ENCODE measurements at places on chromosomes 12 and 14.

DNA sequence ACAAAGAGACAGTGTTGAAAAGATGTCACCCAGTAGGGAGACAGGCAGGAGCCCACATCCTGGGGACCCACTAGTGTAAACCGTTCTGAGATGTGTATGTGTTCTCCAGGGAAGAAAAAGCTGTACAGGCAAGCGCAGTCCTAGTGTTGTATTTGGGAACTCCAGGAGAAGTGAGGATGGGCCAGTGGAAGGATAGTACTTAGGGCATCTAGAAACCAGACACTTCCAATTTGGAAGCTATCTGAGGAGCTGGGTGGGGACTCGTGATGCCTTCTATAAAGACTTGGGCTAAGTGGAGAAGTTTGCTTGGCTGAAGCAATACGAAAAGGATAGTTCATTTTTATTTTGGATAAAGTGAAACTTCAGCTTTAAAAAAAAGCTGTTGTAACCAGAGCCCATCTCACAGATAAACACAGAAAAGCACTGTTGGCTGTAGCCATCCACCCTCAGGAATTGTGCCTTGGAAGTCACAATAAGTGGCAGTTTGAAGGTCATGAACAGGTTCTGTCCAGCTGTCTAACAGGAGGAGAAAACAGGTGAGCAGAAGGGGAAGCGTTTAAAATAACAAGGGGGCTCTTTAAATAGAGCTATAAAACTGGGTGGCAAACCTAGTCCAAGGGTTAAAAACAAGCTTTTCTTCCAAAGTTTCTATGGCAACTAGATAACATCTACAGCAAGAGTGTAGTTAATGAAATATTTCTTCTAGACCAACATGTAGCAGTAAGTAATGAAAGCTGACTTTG is 108.0 kb upstream of the ARHGAP5 start:
- no peak for DNase-seq

DNA sequence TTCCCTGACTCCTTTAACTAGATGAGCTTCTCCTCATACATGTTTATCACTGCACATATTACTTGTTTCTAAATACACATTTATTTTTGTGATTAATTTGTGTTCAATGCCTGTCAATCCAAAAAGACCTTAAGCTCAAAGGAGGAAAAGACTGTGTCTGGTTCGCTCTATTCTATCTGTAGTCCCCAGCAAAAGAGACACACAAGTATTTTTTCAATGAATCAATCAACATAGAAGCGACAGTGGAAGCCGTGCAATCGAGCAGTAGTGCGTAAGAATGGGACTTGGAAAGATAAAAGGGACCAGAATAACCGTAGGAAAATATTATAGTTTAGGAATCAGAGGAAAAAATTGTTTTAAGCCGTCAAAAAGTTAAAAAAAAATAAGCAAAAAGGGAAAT is 951 bp downstream of the WDHD1 start:
- DNase-seq, result no peak

- DNase-seq, result no peak
Measured at GRCh38 chr12:105453316-105453715, 122.8 kb downstream of the C12orf75 start.

DNA sequence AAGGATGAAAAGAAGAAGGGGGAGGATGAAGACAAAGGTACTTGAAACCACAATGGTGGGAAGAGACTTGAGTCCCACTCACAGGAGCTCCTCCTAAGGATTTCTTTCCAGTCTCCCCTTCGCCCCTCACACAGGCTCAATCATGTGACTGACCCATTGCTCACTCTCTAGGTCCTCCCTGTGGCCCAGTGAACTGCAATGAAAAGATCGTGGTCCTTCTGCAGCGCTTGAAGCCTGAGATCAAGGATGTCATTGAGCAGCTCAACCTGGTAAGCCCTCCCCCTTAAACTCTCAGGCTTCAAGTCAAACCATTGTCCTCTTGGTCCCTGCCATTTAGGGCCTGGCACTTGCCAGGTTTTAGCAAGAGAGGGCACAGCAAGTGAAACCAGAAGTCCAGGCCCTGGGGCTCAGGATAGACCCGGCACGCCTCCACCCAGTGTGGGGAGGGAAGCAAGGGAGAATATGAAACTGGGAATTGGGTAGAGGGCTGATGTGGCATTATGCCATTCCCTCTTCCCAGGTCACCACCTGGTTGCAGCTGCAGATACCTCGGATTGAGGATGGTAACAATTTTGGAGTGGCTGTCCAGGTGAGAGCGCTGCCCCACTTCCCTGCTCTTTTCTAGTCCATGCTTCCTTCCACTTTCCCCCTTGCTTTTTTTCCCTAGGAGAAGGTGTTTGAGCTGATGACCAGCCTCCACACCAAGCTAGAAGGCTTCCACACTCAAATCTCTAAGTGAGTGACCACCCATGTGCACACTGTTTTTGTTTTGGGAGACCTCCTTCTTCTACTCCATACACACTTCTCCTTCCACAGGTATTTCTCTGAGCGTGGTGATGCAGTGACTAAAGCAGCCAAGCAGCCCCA is 1.8 kb downstream of the PSME1 start:
- DNase-seq, result no peak

GRCh38 chr14:104732931-104733681 is 9.1 kb downstream of the ADSS1 start:
- no peak for DNase-seq

Measured in SW 1271 (cell line).